NCI-H146 (cell line): ENCODE measurements at places on chromosomes 7 and 10.
A peak's percentile ranks its signal among the peaks of the same experiment; 100 is the strongest.

GRCh38 chr10:71604324-71605018 is 115.1 kb downstream of the C10orf105 start:
- no peak for DNase-seq

DNA sequence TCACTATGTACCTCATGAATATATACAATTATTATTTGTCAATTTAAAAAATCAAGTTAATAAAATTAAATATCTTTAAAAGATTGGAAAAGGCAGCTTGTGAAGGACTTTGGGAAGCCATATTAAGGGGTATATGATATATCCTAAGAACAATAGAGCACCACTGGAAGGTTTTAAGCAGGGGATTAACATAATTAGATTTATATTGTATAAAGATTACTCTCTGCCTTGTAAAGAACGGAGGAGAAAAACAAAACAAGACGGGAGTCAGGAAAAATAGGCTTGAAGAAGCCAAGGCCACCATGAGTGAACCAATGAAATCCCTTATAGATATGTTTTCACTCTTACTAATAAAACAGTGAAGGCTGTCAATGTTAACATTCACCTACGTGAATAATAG is 11.1 kb upstream of the CNNM1 start:
- DNase-seq = no peak

GRCh38 chr10:118272149-118272721 is 69.9 kb downstream of the FAM204A start:
- peak; percentile 12 for DNase-seq

GRCh38 chr10:92241501-92241900 is 49.4 kb downstream of the CPEB3 start:
- no peak for DNase-seq

DNA sequence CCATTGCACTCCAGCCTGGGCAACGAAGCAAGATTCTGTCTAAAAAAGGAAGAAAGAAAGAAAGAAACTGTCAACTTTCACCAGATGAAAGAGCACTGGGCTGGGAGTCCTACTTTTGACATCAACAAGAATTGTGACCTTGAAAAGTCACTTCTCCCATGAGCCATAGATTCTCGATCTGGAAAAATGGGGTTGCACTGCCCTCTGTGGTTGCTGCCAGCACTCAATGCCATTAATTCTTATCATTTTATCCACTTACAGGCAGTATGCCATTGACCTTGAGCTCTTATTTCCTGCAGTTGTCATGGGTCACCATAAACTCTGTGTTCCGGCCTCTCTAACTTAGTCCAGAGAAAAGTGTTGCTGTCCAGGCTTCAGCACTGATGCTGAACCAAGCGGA is 137.2 kb downstream of the NOC3L start:
- no peak for DNase-seq

- DNase-seq = no peak
Observed at GRCh38 chr7:55953707-55954475, 2.2 kb downstream of the MRPS17 start.

DNA sequence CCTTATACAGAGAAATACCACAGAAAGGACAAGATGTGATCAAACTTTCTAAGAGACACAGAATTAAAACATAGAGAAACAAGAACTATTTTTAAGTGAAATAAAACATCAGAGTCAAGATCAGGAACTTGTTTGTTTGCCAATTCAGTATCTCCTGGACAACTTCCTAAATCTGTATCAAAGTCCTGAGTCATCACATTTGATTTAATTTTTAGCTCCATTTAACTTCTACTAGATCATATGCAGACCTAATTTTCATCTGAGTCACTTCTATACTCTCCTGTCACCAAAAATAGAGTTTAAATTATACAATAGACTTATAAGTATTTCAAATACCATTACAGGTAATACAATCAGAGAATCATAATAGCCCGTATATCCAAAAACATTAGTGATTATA is 268.1 kb downstream of the PRKG1 start:
- DNase-seq = no peak

DNA sequence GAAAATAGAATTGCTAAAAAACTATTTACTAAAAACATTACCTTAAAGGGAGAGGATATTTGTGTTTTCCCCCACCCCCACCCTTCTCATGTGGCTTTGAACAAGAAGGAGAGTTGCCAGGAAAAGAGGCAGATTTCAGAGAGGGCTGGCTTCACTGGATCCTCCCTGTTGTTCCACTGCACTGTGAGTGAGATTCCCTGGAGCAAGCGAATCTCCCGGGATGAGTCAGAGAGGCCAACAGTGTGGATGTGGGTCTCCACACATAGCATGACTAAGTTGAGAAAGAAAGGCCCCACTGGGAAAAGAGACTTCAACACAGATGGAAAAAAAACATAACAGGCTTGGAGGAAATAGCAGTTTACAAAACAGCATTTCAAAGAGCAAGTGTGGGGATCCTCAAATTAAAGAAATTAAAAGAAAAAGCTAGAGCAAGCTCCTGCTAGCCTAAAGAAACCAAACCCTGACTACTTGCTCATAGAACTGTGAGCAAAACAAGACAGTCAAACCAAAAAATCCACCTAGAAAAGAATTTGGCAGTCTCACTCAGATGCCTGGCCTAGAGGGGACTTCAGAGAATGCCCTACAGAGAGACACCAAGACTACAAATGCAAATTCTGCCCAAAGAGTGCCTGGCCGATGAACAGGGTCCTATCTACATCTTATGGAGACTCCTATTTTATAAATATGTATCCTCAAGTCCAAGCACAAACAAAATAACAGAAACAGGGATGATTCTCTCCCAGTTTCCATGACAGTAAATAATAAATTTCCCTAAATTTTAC is 3.4 kb downstream of the CAV1 start:
- DNase-seq = no peak

DNA sequence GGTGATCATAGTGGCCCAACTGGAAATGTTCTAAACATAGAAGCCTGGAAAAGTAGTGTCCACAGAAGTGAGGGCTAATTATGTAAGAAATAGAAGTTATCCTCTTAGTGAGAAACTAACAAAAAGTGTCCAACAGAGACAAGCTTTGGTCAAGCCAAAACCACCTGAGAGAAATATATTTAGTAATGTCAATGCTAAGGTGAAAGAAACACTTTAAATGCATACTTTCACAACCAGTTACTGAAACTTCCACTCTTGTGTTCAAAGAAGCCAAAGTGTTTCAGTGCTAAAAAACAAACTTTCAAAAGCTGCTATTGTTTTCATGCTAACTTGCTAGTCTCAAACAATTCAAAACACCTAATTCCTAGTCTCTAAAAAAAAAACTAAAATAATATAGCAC is 18.1 kb downstream of the RAB11FIP2 start:
- no peak for DNase-seq

DNA sequence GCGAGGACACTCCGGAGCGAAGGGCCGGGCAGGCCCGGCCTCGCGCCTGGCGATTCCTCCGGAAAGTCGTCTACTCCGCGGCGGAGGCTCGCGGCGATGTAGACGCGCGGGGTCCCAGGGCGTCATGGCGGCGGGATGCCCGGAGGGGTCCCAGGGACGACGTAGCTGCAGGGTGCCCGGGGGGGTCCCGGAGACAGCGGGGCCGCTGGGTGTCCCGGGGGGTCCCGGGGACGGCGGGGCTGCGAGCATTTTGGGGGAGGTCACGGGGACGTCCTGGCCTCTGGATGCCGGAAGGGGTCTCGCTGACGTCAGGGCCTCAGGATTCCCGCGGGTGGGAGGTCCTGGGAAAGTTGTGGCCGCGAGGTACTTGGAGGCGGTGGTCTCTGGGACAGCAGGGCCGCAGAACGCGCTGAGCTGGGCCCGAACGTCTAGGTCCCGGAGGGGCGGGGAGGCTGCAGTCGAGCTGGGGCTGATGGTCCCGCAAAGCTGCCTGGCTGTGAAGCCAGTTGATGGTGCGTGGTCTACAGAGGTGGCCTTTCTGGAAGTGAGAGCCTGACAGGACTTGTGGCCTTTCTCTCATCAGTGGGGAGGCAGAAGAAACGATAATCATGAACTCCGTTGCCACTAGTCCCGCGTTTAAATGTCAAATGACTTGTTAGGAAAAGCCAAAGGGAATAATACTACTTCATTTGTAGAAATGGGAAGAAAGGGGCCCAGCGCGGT is 637 bp downstream of the HSPA14 start:
- DNase-seq = peak; percentile 38

- DNase-seq = no peak
Observed at GRCh38 chr10:17236468-17237148, 8.6 kb downstream of the VIM start.

GRCh38 chr10:9427209-9427608 is 1372.7 kb downstream of the GATA3 start:
- DNase-seq = no peak

GRCh38 chr7:113026941-113027340 is 59.7 kb downstream of the GPR85 start:
- no peak for DNase-seq

- DNase-seq = peak; percentile 96
Observed at GRCh38 chr7:98051118-98051744, 55.4 kb upstream of the LMTK2 start.

GRCh38 chr10:43305876-43306275 is 39.0 kb upstream of the RASGEF1A start:
- no peak for DNase-seq

- DNase-seq = no peak
Observed at GRCh38 chr7:120703585-120704240, 154.2 kb downstream of the TSPAN12 start.

DNA sequence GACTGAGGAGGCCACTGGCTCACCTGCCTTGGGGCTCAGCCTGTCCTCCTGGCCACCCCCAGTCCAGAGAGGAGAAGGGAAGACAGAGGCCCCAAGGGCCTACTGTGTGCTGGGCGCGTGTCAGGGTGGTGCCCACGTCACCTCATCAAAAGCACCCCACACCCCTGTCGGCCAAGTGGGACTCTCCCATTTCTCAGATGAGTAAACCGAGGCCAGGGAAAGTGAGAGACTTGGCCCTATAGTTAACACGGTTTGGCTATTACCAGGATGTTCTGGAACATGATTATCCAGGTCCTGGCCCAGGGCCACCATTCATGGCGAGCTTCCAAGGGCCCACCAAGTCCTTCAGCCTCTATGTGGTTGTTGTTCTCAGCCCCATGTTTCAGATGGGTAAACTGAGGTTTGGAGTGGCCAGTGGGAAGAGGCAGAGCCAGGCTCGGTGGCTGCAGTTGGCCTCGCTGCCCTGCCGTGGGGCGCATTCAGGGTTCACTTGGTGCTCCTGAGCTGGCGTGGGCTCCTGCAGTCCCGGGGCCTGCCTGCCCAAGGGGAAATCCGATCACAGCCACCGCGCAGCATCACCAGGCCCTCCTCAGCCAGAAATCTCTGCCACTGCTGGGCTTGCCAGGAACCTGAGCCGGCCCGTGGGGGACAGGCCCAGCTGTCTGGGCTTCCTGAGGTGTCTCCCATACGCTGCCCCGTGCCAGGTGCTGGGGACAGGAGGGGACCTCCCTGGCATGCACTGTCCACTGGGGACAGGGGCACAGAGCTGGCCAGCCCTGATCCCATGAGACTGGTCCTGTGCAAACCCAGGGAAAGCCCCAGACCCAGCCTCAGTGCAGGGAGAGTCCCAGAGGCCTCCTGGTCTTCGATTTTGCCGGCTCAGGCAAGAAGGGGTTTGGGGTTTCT is 117.7 kb upstream of the TNRC18 start:
- no peak for DNase-seq

GRCh38 chr7:154592388-154592787 is 410.5 kb downstream of the PAXIP1 start:
- no peak for DNase-seq

GRCh38 chr7:107130487-107131220 is 38.1 kb upstream of the HBP1 start:
- peak; percentile 4 for DNase-seq

DNA sequence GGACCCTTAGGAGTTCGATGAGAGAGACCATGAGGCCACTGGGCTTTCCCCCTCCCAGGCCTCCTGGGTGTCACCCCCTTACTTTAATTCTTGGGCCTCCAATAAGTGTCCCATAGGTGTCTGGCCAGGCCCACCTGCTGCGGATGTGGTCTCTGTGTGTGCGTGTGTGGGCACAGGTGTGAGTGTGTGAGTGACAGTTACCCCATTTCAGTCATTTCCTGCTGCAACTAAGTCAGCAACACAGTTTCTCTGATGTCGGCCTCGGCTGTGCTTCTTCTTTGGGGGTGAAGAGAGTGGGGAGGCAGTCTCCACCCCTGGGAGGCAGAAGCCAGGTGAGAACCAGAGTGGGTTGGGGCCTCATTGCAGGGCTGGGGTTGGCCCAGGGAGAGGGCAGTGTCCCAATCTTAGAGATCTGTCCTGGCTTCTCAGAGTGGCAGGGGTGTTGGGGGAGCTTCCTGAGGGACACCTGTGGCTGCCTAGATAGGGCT is 1.5 kb downstream of the PVRIG start:
- DNase-seq = no peak

GRCh38 chr10:24814568-24815313 is 91.1 kb upstream of the ARHGAP21 start:
- DNase-seq = no peak

- no peak for DNase-seq
Observed at GRCh38 chr7:43113622-43114457, 1.4 kb downstream of the HECW1 start.
